ENCODE measurements at places on chromosomes 1 and 21.

DNA sequence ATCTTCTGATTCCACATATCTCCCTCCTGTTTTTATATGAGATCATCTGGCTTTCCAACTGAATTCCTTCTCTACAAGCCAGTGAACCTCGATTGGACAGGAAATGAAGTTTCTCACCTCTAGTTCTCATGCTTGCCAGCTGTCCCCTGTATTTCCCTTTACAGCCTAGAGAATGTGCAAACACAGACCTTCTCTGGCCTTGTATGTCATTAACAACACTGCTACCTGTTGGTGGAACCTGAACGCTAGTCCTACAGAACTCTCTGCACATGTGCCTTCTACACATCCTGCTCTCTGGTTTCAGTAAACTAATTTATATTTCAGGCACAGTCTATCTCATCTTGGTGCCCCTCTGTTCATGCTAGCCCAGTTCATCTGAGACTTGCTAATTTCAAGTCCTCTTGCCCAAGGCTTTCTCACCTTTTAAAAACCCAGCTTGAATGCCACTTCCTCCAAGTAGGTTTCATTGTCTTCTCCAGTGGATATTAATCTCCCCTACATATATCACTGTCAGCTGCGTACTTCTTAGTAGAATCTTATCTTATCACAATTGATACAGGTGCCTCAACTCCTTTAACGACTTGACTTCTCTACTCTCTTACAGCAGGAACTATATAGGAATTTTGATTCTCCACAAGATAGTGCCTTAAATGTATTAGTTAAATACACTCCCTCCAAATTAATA is 549.9 kb downstream of the PLPP3 start:
- DNase-seq = no peak

GRCh38 chr1:50851466-50851865 is 108.6 kb downstream of the FAF1 start:
- DNase-seq = no peak

GRCh38 chr1:41981796-41982195 is 63.1 kb upstream of the HIVEP3 start:
- no peak for DNase-seq

GRCh38 chr1:41681331-41682098 is 197.0 kb upstream of the EDN2 start:
- no peak for DNase-seq

- no peak for DNase-seq
Observed at GRCh38 chr1:248815407-248816034, 10.2 kb downstream of the SH3BP5L start.

DNA sequence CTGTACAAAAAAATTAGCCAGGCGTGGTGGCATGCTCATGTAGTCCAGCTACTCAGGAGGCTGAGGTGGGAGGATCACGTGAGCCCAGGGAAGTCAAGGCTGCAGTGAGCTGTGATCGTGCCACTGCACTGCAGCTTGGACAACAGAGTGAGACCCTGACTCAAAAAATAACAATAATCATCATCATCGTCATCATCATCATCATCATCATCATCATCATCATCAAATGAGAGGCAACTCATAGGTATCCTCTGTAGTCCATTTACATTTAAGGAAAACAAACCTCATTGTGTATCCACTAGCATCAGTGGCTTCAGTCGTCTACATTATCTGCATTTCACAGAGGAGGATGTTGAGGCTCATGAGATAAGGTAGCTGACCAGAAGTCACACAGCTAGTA is 68.8 kb upstream of the SELENON start:
- DNase-seq = no peak

- no peak for DNase-seq
Observed at GRCh38 chr1:80444171-80444570, 1356.6 kb upstream of the ADGRL2 start.

DNA sequence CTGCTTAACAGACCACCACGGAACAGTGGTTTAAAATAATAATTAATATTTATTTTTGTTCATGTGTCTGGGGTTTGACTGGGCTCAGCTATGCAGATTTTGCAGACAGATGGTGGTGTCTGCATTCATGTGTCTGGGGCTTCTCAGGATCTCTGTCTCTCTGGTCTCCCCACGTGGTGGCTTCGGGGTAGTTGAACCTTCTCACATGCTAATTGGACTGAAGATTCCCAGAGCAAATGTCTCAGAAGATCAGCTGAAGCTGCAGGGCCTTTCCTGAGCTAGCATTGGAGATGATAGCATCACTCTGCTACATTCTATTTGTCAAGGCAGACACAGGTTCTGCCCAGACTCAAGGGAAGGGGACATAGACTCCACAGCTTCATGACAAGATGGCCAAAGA is 109.1 kb upstream of the DNAH14 start:
- no peak for DNase-seq

DNA sequence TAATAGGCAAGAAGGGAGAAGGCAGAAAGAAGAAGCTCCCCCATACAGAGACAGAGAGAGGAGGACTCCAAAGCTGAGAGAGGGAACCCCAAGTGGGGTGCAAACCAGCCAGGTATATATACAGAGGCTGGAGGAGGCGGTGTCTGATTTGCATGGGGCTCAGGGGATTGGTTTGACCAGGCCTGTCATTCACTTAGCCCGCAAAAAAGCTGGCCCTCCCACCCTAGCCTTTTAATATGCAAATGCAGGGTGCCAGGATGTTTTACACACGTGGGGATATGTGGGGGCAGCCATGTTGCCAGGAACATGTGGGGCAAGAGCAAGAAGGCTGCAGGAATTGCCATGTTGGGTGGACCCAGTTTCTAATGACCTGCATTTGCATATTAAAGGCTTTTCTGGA is 37.0 kb upstream of the TENT5B start:
- DNase-seq = no peak

DNA sequence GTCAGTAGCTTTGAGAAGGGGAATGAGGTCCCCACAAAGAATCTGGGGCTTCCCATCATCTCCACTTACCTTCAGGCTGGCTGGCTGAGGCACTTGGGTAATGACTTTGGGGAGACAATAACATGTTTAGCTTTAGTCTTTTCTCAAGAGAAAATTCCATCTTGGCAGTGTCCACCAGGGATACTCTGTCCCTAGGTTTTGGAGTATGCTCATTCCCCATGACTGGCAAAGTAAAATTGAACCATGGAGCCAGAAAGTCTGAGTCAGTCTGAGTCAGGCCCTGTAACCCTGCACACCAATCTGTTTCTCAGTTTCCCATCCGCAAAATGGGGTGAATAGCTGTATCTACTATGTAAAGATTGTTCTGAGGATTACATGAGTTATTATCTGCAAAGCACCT is 28.2 kb downstream of the RUNX1 start:
- DNase-seq = no peak

- DNase-seq = no peak
Observed at GRCh38 chr21:28485301-28486022, 507.2 kb downstream of the LTN1 start.

GRCh38 chr1:203368624-203369451 is 17.9 kb upstream of the FMOD start:
- no peak for DNase-seq

- no peak for DNase-seq
Observed at GRCh38 chr1:49408346-49408745, 615.4 kb downstream of the AGBL4 start.
